ENCODE measurements at places on chromosomes 13 and 19. TPM values are rescaled to one million over a fixed set of nuclear protein-coding genes. Genes with fewer than 3 reads are reported as not detected.

Gene DAND5
- not detected for total RNA-seq

Gene SOHLH2
- not detected for total RNA-seq

Gene FOSB
- 3.6 TPM for total RNA-seq

Gene EDDM13
- total RNA-seq = 1.1 TPM

Gene CBY2
- total RNA-seq = not detected

Gene ATP4A
- not detected for total RNA-seq

- no peak overlapping the region for H3K4me3 ChIP-seq
- H3K27ac ChIP-seq = no peak overlapping the region
- no peaks in the 10 kb centered on the region for H3K36me3 ChIP-seq
- no peaks in the 10 kb centered on the region for H3K4me1 ChIP-seq
- no peaks in the 10 kb centered on the region for H3K27me3 ChIP-seq
- DNase-seq = no peak
These were observed 54.0 kb upstream of the IRS2 start for GRCh38 chr13:109840201-109840892.

GRCh38 chr13:77660841-77661250 is 36.6 kb upstream of the SLAIN1 start:
- H3K4me3 ChIP-seq = no peak overlapping the region
- no peak for DNase-seq
- no peaks in the 10 kb centered on the region for H3K27me3 ChIP-seq
- H3K27ac ChIP-seq = no peak overlapping the region

GRCh38 chr13:42116225-42116624 is 67.8 kb downstream of the DGKH start:
- no peaks in the 10 kb centered on the region for H3K27me3 ChIP-seq
- no peak overlapping the region for H3K4me3 ChIP-seq
- H3K36me3 ChIP-seq = no peaks in the 10 kb centered on the region
- H3K27ac ChIP-seq = no peak overlapping the region
- no peaks in the 10 kb centered on the region for H3K4me1 ChIP-seq

DNA sequence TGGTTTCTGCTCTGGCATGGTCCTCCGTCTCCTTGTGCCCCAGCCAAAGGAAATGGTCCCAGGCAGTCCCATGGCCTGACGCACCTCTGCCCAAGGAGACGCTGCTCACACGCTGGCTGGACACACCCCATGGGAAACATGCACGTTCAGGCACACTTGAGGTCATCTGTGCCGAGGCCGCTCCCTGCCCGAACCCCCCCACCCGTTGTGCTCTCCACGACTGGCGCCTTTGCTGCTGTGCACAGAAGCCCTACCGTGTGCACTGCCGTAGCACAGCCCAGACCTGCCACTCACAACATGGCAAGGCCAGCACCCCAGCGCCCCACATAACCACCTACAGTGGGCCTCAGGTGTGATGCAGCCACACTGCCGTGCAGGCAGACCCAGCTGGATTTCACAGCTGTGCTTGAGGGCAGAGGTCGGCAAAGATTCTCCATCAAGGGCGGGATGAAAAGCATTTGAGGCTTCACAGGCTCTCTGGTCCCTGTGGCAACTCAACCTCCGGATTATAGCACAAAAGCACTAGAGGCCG is 65.7 kb downstream of the SPACA7 start:
- no peak for DNase-seq
- H3K4me1 ChIP-seq = peaks cover 3% of the 10 kb centered on the region
- no peak overlapping the region for H3K27ac ChIP-seq

DNA sequence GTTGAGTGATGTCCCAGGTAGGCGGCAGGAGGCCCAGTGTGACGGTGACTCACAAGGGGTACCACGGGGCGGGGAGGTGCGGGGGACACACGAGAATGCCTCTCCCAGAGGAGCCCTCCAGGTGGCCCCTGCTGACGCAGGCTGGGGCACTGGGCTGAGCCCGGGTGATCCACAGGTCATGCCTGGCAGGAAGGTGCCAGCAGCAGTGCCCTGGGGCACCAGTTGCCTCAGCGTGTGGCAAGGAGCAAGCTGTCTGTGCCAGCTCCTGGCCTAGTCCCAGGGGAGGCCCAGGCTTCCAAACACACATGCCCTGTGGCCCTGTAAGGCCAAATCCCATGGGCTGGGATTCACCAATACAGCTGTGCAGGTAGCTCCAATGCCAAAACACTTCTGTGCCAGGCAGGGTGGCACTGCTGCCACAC is 28.0 kb downstream of the AKT2 start:
- peaks cover 41% of the 10 kb centered on the region for H3K36me3 ChIP-seq
- peaks cover 3% of the 10 kb centered on the region for H3K4me1 ChIP-seq
- H3K27ac ChIP-seq = no peak overlapping the region
- H3K4me3 ChIP-seq = no peak overlapping the region

DNA sequence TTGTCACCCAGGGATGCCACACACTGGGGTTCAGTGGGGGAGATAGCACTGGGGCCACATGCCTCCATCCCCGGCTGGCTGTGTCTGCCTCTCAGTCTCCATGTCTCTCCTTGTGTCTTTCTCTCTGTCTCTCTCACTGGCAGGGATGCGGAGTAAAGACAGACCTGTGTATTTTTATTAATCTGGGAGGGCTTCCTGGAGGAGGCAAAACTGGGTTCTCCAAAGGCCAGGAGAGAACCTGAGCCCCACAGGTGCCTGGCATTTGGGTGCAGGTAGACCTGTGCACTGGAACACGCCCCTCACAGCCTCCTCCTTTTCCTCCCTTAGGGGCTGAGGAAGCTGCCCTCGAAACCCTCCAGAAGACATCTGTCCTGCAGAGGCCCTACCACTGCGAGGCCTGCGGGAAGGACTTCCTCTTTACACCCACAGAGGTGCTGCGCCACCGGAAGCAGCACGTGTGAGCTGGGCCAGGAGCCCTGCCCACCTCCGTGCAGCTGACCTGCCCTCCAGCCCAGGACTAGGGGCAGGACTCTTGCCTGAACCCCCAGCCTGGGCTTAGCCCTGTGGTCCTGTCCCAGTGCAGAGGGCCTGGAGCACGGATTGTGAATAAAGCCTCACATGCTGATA is 32.7 kb downstream of the DHX34 start:
- no peaks in the 10 kb centered on the region for H3K27me3 ChIP-seq
- H3K4me3 ChIP-seq = no peak overlapping the region
- no peak overlapping the region for H3K27ac ChIP-seq
- peaks cover 49% of the 10 kb centered on the region for H3K36me3 ChIP-seq

DNA sequence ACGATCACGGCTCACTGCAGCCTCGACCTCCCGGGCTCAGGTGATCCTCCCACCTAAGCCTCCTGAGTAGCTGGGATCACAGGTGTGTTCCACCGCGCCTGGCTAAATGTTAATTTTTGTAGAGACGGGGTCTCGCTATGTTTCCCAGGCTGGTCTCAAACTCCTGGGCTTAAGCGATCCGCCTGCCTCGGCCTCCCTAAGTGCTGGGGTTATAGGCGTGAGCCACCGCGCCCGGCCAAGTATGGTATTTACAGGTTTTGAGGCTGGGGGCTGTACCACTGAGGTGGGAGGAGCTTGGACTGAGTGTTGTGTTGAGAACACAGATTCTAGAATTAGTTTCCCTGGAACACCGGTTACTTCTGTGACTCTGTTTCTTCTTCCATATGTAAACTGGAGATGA is 452 bp upstream of the PPM1N start:
- DNase-seq = no peak
- no peaks in the 10 kb centered on the region for H3K36me3 ChIP-seq
- no peak overlapping the region for H3K4me3 ChIP-seq
- H3K4me1 ChIP-seq = peaks cover 32% of the 10 kb centered on the region
- no peak overlapping the region for H3K27ac ChIP-seq
- H3K27me3 ChIP-seq = peaks cover 5% of the 10 kb centered on the region

- no peaks in the 10 kb centered on the region for H3K4me1 ChIP-seq
- no peak for DNase-seq
- H3K27me3 ChIP-seq = no peaks in the 10 kb centered on the region
- H3K36me3 ChIP-seq = no peaks in the 10 kb centered on the region
- no peak overlapping the region for H3K27ac ChIP-seq
These were observed 29.1 kb downstream of the TNFRSF19 start for GRCh38 chr13:23599083-23599925.

GRCh38 chr19:4014541-4015491 is 7.3 kb downstream of the PIAS4 start:
- peak overlapping the region; percentile 8 for H3K27ac ChIP-seq
- H3K4me3 ChIP-seq = no peak overlapping the region
- no peaks in the 10 kb centered on the region for H3K27me3 ChIP-seq

GRCh38 chr19:12052497-12053169 is at the start of gene ZNF878:
Gene ZNF878, minus strand, starts transcription at chr19:12052961. Its CDS starts 160 bp downstream, at chr19:12052801.
- H3K36me3 ChIP-seq = no peaks in the 10 kb centered on the region
- H3K4me1 ChIP-seq = peaks cover 9% of the 10 kb centered on the region
- peak; percentile 94 for DNase-seq
- H3K27ac ChIP-seq = peak within 1 kb of the TSS; percentile 63
- H3K27me3 ChIP-seq = no peaks in the 10 kb centered on the region

DNA sequence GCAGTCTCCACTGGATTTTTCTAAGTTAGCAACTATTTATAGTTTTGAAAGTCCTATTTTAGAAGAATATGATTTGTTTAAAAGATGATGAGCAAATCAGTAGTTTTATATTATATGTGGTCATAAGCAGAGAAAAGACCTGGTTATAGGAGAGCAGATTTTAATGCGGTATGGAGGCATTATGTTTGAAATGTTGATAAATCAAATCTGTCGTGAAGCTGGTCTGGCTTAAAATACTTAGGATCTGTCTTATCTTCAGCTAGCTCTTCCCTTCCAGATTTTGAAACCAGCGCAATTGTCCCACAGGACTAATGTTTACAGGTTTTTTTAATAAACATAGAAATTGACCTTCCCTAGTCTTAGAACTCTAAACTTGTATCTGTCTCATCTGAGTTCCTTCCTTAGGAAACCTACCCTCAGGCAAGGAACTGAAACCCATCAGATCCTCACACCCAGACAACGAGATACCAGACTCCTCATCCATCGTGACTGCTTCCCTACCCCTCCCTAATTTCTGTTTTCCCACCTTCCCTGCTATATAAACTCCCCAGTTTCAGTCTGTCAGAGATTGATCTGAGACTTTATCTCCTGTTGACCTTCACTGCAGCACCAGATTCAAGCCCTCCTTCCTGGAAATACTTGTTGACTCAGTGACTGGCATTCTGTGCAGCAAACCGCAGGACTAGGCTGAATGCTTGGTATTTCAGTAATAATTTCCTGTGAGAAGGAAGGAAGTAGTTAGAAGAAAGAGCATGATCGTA is 37.8 kb upstream of the CXCL17 start:
- H3K27ac ChIP-seq = peak overlapping the region; percentile 20
- peaks cover 19% of the 10 kb centered on the region for H3K4me1 ChIP-seq
- no peaks in the 10 kb centered on the region for H3K36me3 ChIP-seq
- no peak for DNase-seq

- H3K4me3 ChIP-seq = no peak overlapping the region
- H3K4me1 ChIP-seq = no peaks in the 10 kb centered on the region
- H3K27ac ChIP-seq = no peak overlapping the region
- no peaks in the 10 kb centered on the region for H3K36me3 ChIP-seq
These were observed 25.2 kb upstream of the IPO5 start for GRCh38 chr13:97928301-97928700.

DNA sequence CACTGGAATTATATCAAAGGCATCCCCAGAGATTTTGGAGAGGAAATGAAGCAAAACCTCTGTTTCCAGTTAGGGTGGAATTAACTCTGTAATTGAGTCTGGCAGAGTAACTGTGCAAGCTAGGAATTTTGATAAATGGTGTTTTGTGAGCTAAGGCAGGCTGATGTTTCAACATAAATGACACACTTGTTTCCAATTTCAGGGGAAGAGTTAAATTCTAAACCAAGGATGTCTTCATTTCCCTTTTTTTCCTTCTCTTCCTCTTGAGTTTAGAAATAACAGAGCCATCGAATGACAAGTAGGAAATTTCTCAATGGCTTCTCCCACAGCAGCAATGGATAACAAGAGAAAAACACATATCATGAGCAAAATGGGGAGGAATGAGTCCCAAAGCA is 131.2 kb downstream of the IRS2 start:
- H3K27me3 ChIP-seq = no peaks in the 10 kb centered on the region
- H3K27ac ChIP-seq = peak overlapping the region; percentile 66
- no peak overlapping the region for H3K4me3 ChIP-seq
- H3K36me3 ChIP-seq = no peaks in the 10 kb centered on the region
- DNase-seq = no peak
